Testis (tissue), 5 donors: ENCODE measurements at places on chromosomes 4 and X. TPM values are rescaled to one million over a fixed set of nuclear protein-coding genes. Genes with fewer than 3 reads are reported as not detected.
A peak's percentile ranks its signal among the peaks of the same experiment; 100 is the strongest.

The GAGE12G gene
- polyA plus RNA-seq: not detected

The SLC9B1 gene
- 108 TPM for polyA plus RNA-seq

The PNMA6E gene
- polyA plus RNA-seq: 13.3 TPM

The NAT8L gene
- 36.6 TPM for polyA plus RNA-seq

The ARHGAP6 gene
- polyA plus RNA-seq: 4.8 TPM

The SUPT20HL1 gene
- 0.99 TPM for polyA plus RNA-seq

The PHOX2B gene
- 0.20 TPM for polyA plus RNA-seq

The SH3BP2 gene
- polyA plus RNA-seq: 26.6 TPM

The HMGB3 gene
- polyA plus RNA-seq: 37.1 TPM

The GYPE gene
- 1.2 TPM for polyA plus RNA-seq

DNA sequence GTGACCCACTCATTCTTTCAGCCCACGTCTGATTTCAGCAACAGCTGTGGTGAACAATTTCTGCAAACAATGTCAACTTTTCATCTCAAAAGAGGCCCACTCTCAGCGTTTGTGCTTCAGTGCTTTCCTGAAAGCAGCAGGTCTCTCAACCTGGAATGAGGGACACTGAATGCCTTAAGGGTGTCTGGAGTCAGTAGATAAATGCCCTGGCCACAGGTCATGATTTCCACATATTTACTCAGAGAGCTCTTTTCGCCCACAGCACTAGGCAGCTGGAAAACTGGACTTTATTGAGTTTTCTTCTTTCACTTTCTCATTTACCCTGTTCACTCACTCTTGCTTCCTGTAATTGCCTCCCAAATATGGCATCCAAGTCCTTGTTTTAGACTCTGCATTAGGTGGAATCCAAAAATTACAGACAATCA, 52.8 kb downstream of the NPFFR2 start:
- no peak for DNase-seq

DNA sequence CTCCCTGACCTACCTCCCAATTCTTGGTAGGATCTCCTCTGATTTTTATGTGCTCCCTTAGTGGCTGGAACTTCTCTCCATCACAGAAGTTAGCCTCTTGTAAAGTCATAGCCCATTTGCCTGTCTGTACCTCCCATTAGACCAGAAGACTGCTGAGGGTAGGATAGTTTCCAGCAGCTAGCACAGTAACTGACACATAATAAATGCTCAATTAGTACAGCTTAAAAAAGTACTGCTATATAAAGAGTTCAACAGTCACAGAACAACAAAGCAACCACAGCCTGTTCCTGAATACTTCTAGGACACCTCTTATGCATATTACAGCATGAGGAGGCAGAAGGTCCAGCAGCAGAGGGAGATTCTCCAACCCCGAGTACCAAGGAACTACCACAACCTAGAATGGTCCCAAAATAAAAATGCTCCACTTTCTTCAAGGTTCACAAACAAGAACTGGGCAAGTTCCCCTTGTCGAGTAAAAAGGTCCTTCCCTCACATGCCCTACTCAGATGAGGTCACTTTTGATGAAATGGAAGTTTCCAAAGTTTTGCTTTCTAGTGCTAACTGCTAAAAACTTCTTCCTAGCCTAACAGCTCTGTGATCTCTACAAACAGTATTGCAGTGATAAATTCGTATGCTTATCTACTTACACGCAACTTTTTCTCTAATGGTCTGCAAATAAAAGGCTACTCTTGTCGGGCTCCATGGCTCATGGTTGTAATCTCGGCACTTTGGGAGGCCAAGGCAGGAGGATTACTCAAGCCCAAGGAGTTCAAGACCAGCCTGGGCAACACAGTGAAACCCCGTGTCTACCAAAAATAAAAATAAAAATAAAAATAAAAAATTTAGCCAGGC, 12.8 kb downstream of the MECP2 start:
- no peak for DNase-seq

- no peak for DNase-seq
Observed at GRCh38 chr4:175290401-175290800, 372.2 kb downstream of the ADAM29 start.

- no peak for DNase-seq
Observed at GRCh38 chr4:54723820-54724219, 66.1 kb downstream of the KIT start.

- DNase-seq: peak; percentile 88
Observed at GRCh38 chr4:1167244-1167949, 5.0 kb downstream of the SPON2 start.

DNA sequence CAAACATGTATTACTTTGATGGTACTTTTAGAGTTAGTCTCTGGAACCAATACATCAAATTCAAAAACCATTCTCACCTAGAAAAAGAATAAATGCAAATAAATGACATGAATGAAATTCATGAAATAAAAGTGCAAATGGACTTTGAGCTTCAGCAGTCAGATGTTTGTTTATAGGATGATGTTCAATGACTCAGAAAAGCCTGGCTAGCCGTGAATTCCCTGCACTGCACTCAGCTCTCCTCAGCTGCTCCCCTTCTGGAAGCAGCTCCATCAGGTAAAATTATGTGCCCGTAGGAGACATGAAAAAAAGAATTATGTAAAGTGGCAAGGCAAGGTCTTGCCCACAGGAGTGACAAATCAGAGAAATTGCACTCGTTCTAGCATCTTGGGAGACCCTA, 390.6 kb downstream of the GPM6A start:
- no peak for DNase-seq

DNA sequence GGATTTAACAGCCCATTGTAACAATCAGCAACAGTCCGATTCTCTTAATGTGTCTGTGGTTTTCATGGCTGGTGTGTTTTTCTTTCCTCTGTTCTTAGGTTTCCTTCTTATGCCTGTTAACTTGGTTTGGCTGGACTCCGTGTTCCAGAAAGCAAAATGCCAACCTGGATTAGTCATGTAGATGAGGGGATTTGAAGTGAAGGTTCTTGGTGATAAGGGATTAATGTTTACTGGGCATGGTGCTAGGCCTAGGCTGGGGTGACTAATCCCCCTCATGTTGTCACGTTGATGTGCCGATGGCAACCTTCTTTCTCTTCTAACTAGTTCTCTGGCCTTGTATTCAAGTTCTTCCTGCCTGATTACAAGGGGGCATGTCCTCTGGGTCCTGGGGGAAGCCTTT, 85.9 kb downstream of the REPS2 start:
- no peak for DNase-seq

GRCh38 chr4:36183232-36183631, 61.1 kb downstream of the ARAP2 start:
- DNase-seq: no peak

DNA sequence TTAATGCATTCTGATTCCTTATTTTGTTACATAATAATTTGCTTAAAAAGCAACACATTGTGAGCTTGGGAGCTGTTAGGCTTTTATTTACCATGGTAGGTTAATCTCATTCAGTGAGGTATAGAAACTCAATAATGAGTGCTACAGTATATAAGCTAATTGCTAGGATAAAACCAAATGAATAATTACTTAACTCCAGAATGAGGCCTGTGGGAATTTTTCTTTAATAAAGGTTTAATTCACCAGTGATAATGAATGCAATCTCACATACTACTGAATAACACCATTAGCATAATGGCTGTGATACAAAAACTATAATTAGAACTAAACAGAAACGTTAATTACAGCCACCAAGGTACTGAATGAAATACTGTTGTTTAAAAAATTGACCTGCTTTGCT, 326.3 kb downstream of the IQCM start:
- DNase-seq: no peak

- no peak for DNase-seq
Observed at GRCh38 chr4:85805891-85806290, 330.9 kb downstream of the ARHGAP24 start.

- no peak for DNase-seq
Observed at GRCh38 chrX:146006637-146007036, 189.0 kb downstream of the SLITRK2 start.

GRCh38 chrX:150036181-150036580, 97.9 kb upstream of the EOLA2 start:
- no peak for DNase-seq

DNA sequence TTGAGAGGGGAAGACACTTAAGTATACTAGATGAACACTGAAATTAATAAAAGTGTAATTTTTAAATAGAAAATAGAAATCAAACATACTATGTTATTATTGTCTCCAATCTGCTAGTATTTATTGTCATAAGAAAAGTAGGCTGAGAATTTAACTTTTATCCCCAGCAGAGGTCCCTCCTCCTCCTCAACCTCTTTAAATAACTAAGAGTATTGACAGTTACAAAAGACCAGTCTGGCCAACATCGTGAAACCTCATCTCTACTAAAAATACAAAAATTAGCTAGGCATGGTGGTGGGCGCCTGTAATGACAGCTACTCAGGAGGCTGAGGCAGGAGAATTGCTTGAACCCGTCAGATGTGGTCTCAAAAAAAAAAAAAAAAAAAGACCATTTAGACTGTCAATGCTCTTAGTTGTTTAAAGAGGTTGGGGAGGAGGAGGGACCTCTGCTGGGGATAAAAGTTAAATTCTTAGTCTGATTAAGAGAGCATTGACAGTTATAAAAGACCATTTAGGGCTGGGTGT, 4.2 kb downstream of the SLC30A9 start:
- no peak for DNase-seq

GRCh38 chr4:38958453-38959190, 73.6 kb downstream of the TMEM156 start:
- no peak for DNase-seq

GRCh38 chrX:44914532-44915198, 41.7 kb downstream of the KDM6A start:
- DNase-seq: no peak

DNA sequence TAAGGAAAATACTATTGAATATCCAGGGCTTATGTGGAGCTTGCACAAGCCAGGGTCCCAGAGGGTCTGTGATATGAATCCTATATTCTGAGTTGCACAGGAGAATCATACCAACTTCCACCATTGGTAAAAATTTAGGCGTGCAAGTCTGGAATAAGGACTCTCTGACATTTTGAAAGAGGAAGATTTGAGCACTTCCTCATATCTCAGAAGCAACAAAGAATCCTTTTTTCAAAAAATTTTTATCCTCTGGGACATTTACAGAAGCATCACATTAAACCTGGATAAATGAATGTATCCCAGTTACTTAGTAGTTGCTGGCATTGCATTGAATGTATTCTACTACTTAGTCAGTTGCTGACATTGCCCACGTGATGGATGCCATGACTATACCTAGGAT, 24.2 kb upstream of the CAMK2D start:
- no peak for DNase-seq

GRCh38 chr4:75434105-75434504, 80.1 kb downstream of the RCHY1 start:
- DNase-seq: no peak

DNA sequence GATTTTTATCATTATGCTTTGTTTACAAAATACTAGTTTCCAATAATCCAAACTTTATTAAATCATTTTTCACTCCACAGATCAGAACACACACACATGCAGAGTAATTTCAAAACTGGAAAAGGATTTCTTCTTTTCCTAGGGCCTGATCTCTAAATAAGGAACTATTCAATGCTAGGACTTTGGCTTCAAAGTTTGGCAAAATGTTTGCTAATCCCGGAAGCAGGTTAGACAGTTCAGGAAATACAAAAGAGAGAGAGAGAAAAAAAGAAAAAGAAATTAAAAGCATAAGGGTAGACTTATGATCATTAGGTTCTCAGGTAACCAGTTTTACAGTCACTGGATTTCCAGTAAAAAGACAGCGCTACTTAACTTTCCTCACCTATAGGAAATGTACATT, 211.0 kb downstream of the DCLK2 start:
- no peak for DNase-seq

- DNase-seq: no peak
Observed at GRCh38 chr4:8746523-8747466, 124.8 kb downstream of the HMX1 start.

DNA sequence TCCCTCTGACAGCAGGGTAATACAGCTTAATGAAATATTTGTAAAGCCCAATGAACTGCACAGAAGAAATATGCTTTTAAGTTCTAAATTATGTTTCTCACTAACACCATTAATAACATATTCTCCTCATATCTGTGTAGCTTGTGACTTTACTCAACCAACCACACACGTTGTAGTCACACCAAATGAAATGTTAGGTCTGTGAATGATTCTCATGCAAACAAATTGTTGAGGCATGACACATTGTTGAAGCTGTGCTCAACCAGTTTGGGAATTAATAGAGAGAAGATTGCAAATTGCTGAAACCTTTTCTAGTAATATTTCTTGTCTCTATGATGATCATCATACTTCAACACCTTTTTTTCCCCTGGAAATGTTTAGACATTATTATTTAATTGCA, 645.9 kb downstream of the PCDH7 start:
- no peak for DNase-seq

GRCh38 chr4:67234296-67234695, 311.0 kb downstream of the CENPC start:
- no peak for DNase-seq
